ENCODE measurements at places on chromosomes 11 and 22. TPM values are rescaled to one million over a fixed set of nuclear protein-coding genes. Genes with fewer than 3 reads are reported as not detected.
A peak's percentile ranks its signal among the peaks of the same experiment; 100 is the strongest.

DNA sequence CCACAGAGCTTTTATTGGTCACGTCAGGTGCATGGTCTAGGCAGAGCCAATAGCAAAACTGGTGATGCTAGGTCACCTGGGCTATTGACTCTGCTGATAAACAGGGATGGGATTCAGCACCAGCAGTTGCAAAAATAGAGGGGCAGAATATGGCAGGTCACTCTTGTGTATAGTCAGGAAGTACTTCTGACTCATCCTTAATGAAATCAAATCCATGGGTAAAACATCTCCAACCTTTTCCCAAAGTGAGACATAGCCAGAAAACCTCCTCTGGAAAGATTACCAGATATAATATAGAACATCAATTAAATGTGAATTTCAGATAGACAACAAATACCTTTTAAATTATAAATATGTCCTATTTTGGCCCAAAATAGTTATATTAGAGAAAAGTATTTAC lies 383.2 kb downstream of the METTL15 start:
- H3K36me3 ChIP-seq, result no peaks in the 10 kb centered on the region
- H3K27me3 ChIP-seq, result no peaks in the 10 kb centered on the region
- no peak for DNase-seq
- no peak overlapping the region for H3K4me3 ChIP-seq
- H3K27ac ChIP-seq, result no peak overlapping the region
- no peaks in the 10 kb centered on the region for H3K4me1 ChIP-seq

WNT7B gene
- not detected for total RNA-seq

GRCh38 chr22:40271440-40271839 lies 74.9 kb upstream of the ADSL start:
- H3K4me3 ChIP-seq, result no peak overlapping the region
- H3K27ac ChIP-seq, result no peak overlapping the region
- no peaks in the 10 kb centered on the region for H3K27me3 ChIP-seq
- peaks cover 22% of the 10 kb centered on the region for H3K36me3 ChIP-seq
- no peak for DNase-seq
- peaks cover 8% of the 10 kb centered on the region for H3K4me1 ChIP-seq

- no peaks in the 10 kb centered on the region for H3K27me3 ChIP-seq
- DNase-seq, result no peak
- H3K27ac ChIP-seq, result no peak overlapping the region
These were observed 430.5 kb upstream of the ANO3 start for GRCh38 chr11:25901415-25901814.

GRCh38 chr11:72238040-72238450 lies 5.9 kb downstream of the PHOX2A start:
- peak; percentile 59 for DNase-seq
- peaks cover 17% of the 10 kb centered on the region for H3K4me1 ChIP-seq
- H3K4me3 ChIP-seq, result no peak overlapping the region
- no peak overlapping the region for H3K27ac ChIP-seq
- peaks cover 39% of the 10 kb centered on the region for H3K27me3 ChIP-seq

CLCF1 gene
- total RNA-seq, result 4.7 TPM

All from activated naive CD8-positive, alpha-beta T cell treated with anti-CD3 and anti-CD28 coated beads, Interleukin-2, amount 10 ng/mL, durations not matched to agents 7 days and 5 days (primary cell).